Aorta (tissue), 5 donors: ENCODE measurements at places on chromosomes 2 and 18.

- no peak for DNase-seq
Observed at GRCh38 chr2:42040643-42041278, 7.1 kb upstream of the PKDCC start.

- no peak for DNase-seq
Observed at GRCh38 chr2:227846831-227847230, 24.6 kb upstream of the DAW1 start.

DNA sequence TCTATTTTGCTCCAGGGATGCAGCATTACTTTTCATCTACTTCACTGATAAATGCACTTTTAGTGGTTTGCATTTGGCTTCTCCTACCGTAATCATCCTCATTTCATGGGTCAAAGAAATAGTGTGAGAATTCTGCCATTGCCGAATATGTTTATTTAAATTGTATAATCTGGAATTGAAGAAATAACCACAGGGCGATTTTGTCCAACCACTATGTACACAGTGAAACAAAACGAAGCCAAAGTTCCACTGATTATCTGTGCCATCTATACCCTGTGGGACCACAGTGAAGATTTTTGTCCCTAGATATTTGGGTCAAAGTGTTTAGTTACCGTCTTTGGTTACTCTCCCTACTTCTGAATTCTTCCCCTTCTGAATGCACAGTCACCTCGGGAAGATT, 888.6 kb upstream of the NRXN1 start:
- DNase-seq = no peak

GRCh38 chr18:10518595-10519255, 7.1 kb upstream of the NAPG start:
- peak; percentile 66 for DNase-seq

GRCh38 chr2:223169830-223170605, 118.0 kb downstream of the KCNE4 start:
- DNase-seq = no peak

DNA sequence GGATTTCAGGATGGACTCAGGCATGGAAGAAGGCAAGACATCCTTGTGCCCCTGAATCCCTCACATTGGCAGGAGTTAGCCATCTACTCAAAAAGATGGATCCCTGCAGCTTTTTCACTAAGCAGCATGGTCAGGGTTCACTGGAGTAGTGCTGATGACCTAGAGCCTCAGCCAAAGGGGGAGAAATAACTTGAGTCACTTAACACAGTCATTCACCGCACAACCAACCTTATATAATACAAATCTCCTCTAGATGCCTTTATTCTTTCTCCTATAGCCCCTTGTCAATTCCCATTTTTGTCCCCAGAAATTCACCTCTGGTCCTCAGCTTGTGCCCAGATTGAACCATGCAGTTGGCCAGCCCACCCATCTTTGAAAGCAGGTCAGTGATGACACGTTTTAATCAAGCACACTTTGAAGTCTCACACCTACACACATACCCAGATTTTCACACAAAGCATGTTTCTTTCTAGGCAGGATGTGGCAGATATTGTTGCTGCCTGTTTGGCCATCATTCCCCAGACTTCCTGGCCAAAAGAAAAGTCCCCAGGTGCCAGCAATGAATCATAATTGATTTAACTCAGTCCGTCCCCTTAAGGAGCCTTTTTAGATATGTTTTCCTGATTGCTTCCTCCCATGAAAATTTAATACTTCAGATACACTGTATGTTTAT, 84.2 kb downstream of the LBH start:
- no peak for DNase-seq
